ENCODE measurements at places on chromosomes 11 and 22. TPM values are rescaled to one million over a fixed set of nuclear protein-coding genes. Genes with fewer than 3 reads are reported as not detected.

GRCh38 chr11:12215181-12215593 lies 104.8 kb downstream of the MICAL2 start:
- no peak for DNase-seq

Gene ASRGL1
- 5.1 TPM for total RNA-seq

Gene PRODH
- not detected for total RNA-seq

DNA sequence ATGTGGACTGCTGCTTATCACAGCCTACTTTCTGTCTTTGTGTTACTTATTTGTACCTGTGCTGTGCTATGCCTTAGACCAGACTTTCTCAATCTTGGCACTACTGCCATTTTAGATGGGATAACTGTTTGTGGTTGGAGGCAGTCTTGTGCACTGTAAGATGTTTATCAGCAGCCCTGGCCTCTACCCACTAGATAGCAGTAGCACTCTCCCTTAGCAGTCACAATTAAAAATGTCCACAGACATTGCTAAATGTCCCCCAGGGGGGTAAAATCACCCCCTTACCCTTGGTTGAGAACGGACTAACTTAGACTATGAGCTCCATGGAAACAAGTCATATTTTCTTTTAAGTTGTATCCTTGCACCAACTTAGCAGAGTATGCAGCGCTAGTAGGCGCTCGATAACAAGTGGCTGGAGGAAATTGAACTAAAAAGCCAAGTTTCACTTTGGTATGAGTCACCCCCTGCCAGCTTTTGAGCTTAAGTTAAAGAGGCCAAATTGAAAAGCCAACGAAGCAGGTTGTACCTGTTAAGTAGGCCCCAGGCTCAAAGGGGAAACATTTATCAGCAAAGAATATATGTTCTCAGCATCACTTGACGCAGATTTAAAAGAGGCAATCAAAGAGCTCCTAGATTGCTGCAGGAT lies 304.8 kb upstream of the SORL1-AS1 start:
- no peak for DNase-seq

DNA sequence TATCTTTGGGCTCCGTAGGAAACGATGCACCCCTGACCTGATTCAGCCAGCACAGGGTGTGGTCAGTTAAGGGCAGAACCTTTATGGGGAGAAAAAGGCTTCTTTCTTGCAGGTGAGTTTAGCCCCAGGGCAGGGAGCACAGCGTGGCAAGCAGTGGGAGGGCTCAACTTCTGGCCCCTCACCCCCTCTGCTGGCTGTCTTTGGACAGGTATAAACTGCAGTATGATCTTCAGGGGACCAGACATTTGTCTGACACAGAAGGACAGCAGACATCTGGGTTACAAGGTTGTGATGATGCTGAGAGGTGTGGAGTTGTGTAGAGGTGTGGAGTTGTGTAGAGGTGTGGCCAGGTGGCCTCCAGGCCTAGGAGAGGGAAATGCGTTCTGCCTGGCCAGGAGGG lies 324.0 kb upstream of the PLET1 start:
- DNase-seq, result no peak

Gene ZW10
- total RNA-seq, result 23.4 TPM

DNA sequence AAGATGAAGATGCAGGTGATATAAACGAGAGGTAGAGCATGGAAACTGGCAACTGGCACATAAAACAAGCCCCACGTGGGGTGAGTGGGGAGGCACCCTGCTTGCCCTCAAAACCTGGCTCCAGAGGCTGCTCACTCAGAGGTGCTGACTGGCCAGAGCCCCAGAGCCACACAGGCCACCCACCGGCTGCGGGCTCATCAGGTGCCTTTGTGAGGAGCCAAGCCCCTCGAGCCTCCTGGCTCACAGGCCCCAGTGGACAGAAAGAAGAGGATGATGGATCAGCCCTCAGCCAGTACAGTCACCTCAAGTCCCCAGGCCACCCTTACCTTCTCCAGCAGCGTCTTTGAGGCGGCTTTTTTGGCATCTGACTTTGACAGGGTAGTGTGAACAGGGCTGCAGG lies 6.2 kb downstream of the CHID1 start:
- DNase-seq, result no peak

DNA sequence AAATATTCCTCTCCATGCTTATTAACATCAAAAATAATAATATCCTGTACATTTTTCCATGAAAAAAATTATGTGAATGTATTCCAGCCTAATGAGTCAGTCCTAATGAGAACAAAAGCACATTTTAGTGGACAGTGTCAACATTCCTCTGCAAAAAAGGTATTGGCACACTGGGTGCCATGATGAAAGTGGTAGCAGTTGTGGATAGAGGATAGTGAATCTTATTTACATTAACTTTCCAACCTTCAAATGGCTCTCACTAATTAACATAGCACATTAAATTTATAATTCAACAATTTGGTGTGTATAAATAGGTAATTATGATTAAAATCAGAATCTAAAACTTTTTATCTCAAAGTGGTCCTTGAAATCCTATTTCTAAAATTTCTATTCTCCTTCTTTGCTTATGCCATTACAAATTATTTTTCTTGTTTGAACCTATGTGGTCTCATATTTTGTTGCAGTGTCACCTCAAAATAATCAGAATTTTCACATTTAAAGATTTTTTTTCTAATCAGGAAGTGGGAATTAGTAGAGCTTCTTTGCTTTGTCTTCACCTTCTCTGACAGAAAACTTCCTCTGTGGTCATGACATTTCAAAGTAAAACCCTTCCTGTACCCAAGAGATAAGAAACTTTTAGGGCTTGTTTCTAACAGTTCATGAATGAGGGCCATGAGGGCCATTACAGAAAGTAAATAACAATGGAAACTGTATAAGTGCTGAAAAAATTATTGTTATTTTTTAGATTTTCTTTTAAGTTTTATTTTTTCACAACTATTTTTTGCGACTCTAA lies 18.7 kb downstream of the SOX6 start:
- no peak for DNase-seq

DNA sequence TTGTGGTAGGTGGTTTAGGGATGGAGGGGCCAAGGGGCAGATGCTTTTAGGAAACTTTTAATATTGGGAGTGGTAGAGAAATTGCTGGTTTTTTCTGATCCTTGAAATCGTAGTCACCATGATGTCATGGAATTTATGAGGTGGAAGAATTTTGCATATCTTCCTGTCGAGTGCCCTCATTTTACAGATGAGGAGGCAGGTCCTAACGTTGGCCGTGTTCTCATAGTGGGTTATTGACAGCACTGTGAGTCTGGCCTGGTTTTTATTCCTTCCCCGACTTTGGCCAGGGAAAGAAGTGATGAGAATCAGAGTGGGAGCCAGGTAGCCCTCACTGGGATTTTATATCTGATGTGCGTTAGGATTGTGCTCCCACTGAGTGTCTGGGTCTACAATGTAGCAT lies 8.8 kb upstream of the PACS1 start:
- no peak for DNase-seq

GRCh38 chr11:124892750-124893454 lies 4.8 kb downstream of the ROBO4 start:
- DNase-seq, result no peak

- no peak for DNase-seq
These were observed 15.6 kb downstream of the GRAMD4 start for GRCh38 chr22:46635756-46636155.

- peak; percentile 26 for DNase-seq
These were observed 14.2 kb upstream of the APOA1 start for GRCh38 chr11:116851626-116852025.

Gene APOA4
- total RNA-seq, result not detected

GRCh38 chr11:28619846-28620540 lies 511.8 kb downstream of the METTL15 start:
- DNase-seq, result no peak

DNA sequence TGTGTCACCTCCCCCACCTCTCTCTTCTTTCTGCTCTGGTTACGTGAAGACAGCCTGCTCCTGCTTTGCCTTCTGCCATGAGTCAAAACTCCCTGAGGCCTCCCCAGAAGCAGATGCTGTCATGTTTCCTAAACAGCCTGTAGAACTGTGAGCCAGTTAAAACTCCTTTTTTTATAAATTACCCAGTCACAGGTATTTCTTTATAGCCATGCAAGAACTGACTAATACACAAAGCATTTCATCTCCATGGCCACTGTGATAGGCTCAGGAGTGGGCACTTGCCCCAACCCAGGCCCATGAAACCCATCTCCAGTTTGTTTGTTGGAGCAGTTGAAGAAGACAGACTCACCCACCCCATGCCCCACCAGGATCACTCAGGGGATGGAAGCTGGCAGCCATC lies 253.3 kb upstream of the ISX start:
- peak; percentile 7 for DNase-seq

Gene MED19
- total RNA-seq, result 44.8 TPM

Gene PHF21A
- total RNA-seq, result 79.2 TPM

DNA sequence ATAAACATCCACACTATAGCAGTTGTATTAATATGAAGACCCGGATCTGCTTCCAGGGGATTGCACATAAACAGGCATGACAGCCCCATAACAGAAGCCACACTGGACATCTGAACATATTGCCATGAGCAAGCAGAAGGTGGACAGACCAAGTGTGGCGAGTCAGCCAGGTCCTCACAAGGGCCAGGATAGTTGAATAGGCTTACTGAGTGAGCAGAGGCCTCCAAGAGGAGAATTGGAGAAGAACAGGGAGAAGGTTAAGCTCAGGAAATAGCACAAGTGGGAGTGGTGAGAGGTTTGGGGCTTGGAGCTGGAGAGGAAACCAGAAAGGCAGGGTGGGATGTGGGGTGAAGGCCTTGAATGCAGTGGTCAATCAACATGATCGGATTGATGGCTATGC lies 10.8 kb downstream of the SLC35C1 start:
- peak; percentile 26 for DNase-seq

- no peak for DNase-seq
These were observed 29.8 kb upstream of the EED start for GRCh38 chr11:86214710-86215109.

Gene SLC16A8
- total RNA-seq, result not detected

DNA sequence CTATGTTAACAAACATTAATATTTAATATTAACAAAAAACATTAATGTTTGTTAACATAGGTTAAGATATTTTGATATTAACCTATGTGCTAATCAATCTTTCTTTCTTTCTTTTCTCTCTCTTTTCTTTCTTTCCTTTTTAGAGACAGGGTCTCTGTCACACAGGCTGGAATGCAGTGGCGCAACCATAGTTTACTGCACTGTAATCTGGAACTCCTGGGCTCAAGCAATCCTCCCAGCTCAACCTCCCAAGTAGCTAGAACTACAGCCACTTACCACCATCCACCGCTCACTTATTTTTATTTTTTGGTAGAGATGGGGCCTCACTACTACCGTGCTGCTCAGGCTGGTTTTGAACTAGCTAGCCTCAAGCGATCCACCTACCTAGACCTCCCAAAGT lies 13.2 kb downstream of the SIK3 start:
- DNase-seq, result no peak

DNA sequence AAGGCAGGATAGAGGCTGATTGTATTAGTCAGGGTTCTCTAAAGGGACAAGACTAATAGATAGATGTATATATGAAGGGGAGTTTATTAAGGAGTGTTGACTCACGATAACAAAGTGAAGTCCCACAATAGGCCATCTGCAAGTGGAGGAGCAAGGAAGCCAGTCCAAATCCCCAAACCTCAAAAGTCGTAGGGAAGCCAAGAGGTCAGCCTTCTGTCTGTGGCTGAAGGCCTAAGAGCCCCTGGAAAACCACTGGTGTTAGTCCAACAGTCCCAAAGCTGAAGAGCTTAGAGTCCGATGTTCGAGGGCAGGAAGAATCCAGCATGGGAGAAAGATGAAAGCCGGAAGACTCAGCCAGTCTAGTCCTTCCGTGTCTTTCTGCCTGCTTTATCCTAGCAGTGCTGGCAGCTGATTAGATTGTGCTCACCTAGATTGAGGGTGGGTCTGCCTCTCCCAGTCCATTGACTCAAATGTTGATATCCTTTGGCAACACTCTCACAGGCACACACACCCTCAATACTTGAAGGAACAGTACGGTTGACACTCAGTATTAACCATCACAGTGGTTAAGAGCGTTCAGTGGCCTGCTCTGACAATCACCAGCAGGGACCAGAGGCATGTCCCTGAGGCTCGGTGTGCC lies 135.6 kb downstream of the CSNK2A3 start:
- DNase-seq, result no peak

DNA sequence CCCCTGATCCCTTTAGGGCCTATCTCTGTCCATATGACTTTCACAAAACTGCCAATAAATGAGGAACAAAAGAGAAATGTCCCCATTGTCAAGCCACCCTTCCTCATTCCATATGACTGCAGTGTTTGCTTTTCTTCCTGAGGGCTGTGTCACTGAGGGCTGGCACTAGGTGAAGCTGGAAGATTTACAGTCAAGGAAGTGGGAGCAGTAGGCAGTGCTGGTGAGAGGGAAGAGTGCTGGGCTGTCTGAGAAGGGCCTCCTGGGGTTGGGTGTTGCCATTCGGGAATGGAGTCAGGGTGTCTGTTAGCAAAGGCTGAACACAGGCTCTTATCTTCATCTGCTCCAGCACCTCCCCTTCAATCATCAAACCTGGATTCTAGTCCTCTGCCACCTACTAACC lies 30.9 kb downstream of the INSC start:
- DNase-seq, result no peak

Gene RAG2
- total RNA-seq, result not detected

Gene HEPHL1
- total RNA-seq, result not detected

- DNase-seq, result peak; percentile 99
These were observed 14.6 kb upstream of the TEF start for GRCh38 chr22:41367039-41367679.

- DNase-seq, result peak; percentile 18
These were observed 830 bp downstream of the ACAT1 start for GRCh38 chr11:108122166-108122628.

DNA sequence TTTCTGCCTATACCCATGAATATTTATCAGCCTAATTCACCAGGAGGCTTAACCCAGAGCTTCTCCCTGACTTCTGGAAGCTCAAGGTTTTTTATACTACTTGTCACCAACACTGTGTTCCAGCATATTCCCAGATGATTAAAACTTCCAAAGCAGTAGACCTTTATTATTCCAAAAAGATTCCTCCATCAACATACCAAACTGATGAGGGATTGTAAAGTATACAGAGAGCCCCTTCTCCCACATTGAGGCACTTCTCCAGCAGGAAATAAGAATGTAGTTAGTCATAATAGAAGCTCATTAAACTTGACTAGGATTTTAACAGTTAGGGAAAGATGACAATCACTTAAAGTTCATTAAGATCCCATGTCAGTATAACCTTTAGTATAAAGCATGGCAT lies 51.4 kb upstream of the CEP126 start:
- peak; percentile 16 for DNase-seq

Gene MMP3
- total RNA-seq, result 17.8 TPM
